HT-29 (cell line): ENCODE measurements at places on chromosomes 2 and 18.

- DNase-seq = no peak
These were observed 40.5 kb downstream of the ANKRD12 start for GRCh38 chr18:9177031-9177430.

DNA sequence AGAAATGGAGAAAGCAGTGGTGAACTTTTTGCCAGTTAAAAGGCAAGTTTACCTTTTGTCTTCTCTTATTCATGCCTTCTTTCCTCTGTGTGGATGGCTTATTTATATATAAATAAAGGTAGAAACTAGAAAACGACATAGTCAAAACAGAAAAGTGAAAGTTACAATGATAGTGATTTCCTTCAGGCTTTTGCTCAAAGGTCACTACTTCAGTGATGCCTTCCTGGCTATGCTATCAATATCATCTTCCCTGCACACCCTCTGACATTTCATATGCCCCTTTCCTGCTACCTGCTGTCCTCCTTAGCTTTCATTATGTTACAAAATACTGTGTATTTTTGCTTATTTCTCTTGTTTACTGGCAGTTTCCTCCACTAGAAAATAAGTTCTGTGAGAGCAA is 132.0 kb upstream of the NOSTRIN start:
- DNase-seq = no peak

DNA sequence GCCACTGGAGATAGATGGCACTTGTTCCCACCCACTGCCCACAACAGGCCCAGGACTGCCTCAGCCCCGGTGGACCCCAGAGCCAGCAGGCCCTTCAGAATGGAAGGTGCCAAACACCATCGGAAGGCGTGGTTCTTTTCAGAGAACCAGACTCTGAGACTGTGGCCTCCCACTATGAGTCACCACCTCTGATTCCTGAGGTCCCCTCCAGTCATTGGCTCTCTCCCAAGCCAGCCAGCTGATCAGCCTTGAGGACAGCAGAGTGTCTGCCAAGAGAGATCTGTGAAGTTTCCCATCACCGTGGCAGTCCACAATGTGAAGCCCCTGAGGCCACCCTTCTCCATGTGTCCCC is 10.4 kb upstream of the MAP3K2 start:
- DNase-seq = peak; percentile 93

- no peak for DNase-seq
These were observed 2.4 kb downstream of the FIGN start for GRCh38 chr2:163733301-163733938.

GRCh38 chr2:25215948-25216679 is 47.7 kb upstream of the POMC start:
- no peak for DNase-seq
